Stimulated activated CD4-positive, alpha-beta T cell treated with anti-CD3 and anti-CD28 coated beads, Interleukin-2, amount 100 ng/mL, for 4 hours (primary cell): ENCODE measurements at places on chromosomes 7 and 10.

- DNase-seq = no peak
Observed at GRCh38 chr10:130425881-130426435, 289.8 kb downstream of the GLRX3 start.

DNA sequence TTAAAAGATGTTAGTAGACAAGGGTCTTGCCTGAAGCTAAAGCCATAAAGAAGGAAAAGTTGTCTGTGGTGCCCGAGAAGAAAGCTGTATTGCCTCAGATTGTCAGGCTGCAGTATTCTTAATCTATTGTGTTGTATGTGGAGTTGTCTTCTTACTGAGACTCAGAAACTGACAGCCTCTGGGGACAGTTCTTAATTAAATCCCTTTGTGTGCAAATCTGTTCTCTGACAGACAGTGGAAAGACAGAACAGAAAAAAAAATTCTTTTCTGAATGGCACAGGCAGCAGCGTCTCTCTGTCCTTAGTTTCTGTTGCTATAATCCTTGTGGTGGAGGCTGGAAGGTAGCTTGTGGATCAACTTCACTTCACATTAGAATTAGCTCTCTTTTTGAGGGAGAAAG is 16.8 kb downstream of the VWC2 start:
- no peak for DNase-seq

GRCh38 chr7:89129600-89130375 is 334.3 kb upstream of the TEX47 start:
- DNase-seq = no peak

DNA sequence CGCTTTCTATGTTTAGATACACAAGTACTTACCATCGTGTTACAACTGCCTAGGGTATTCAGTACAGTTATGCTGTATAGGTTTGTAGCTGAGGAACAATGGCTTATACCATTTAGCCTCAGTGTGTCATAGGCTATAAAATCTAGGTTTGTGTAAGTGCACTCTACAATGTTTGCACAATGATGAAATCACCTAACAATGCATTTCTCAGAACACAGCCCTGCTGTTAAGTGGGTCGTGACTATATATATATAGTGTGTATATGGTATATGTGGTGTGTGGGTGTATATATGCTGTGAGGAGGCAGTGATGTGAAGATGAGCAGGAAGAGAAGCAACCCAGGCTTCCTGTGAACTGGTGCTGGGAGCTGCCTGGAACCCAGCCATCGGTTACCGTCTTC is 65.6 kb upstream of the MKI67 start:
- no peak for DNase-seq

DNA sequence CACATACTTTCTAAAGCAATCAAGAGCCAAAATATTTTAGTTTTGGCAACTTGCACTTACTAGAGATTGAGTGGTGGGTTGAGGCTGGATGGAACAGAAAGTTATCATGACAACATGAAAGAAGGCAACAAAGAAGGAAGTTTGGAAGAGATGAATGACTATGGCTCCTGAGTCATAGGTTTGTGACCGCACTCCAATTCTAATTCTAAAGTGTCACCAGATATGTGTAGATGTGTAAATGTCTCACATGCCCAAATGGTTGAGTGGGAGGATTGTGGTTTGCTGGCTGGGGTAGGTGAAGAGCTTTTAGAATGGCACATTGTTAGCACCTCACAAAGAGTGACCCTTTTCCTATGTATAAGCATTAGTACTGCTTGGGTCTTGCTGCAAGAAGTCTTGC is 20.2 kb downstream of the TAS2R16 start:
- no peak for DNase-seq

DNA sequence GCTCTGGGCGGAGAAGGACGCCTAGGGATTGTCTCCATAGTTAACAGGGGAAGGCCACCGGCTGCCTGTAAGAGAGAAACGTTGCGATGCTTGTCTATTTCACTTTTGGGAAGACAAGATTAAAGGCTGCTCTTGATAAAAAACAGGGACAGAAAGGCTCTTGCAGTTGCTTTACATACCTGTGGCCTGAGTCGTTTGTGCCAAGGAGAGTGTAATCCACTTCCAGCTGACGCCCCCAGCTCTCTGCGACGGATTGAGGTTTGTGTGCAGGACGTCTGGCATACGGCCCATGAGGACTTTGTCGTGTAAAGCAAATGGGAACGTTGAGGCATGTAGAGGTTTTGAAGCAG is 1.1 kb downstream of the MAP3K8 start:
- DNase-seq = no peak

GRCh38 chr10:126170371-126170770 is 217.9 kb downstream of the ADAM12 start:
- no peak for DNase-seq

DNA sequence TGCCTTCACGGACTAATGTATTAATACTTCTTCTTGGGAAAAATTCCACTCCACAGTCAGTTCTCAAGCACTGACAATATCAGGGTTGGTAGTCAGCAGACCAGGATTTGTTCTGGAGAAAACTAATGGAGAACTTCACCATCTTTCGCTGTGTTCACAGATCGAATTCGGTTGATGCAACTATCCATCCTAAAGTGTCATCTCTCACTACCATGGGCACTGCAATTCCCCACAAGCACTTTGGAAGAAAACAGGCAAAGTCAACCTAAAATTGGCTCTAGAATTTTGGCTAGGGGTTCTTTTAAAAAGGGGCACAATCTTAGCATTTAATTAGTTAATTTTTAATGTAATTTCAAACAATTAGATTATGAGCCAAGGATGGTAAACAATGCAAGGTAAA is 164.4 kb downstream of the HGF start:
- DNase-seq = no peak

DNA sequence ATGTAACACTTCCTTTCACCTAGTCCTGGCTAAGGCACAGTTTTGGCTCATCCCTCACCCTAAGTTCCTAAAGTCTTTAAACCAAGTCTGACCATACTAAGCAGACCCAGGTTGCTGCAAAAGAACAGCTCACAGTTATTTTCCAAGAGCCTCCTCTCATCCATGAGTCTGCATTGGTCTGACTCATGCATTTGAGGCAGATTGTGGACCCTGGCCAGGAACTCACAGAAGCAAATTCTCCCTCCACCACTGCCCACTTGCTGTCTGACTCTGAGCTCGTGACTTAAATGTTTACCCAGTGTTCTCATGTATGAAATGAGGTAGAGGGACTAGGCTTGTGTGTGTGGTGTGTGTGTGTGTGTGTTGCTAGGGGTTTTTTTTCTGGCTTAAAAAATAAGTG is 1272.8 kb downstream of the TYW1 start:
- no peak for DNase-seq
